Tibial artery (tissue), 4 donors: ENCODE measurements at places on chromosomes 11 and 22.

GRCh38 chr11:86592659-86593451 is 79.6 kb downstream of the ME3 start:
- H3K27me3 ChIP-seq: no peaks in the 10 kb centered on the region
- DNase-seq: peak; percentile 60
- no peaks in the 10 kb centered on the region for H3K36me3 ChIP-seq
- no peak overlapping the region for H3K4me3 ChIP-seq
- H3K27ac ChIP-seq: peak overlapping the region; percentile 8

DNA sequence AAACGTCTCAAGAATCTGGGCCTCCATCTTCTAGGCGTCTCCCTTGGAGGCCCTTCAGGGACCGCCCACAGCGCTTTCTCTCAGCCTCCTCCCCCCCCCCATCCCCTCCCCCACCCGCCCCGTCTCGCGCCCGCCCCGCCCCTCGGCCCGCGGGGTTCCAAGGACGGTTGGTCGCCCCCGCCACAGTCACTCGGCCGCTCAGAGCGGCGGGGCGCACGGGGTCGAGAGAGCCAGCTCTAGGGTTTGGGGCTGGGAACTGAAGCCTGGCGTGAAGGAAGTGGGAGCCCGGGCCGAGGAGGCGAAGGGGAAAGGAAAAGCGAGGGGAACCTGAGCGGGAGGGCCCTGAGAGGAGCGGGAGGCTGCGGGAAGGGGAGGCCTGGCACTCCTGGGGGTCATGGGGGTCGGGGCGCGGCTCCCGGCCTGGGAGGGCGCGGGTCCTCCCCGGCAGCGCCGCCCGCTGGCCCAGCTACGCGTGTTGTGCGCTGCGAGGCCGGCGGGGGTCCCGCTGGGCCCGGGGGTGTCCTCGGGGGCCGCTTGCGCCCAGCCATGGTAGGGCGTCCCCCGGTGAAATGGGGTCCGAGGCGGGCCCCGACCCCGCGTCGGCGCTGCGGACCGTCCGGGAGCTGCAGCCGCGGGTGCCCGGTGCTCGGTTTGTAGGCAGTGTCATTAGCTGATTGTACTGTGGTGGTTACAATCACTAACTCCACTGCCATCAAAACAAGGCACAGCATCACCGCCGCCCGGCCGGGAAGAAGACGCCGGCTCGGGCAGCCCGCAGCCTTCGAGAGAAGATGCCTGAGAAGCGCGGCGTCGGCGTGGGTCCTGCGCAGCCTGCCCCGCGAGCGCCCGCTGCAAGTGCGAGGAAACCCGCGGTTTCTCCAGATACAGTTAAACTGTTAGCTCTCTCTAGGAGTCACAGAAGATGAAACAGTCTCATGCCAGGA is at the start of gene BTG4:
TSS of gene BTG4 (minus strand) at position 91 of the 944 bp plus-strand sequence. CDS start 13,610 bp downstream, outside the sequence.
- no peak for DNase-seq
- no peaks in the 10 kb centered on the region for H3K36me3 ChIP-seq
- H3K27me3 ChIP-seq: peaks cover 47% of the 10 kb centered on the region
- H3K27ac ChIP-seq: no peak within 1 kb of the TSS
- H3K4me3 ChIP-seq: peak within 1 kb of the TSS; percentile 29

GRCh38 chr11:4539603-4540219 is 5.3 kb upstream of the OR52M1 start:
- no peaks in the 10 kb centered on the region for H3K4me1 ChIP-seq
- no peaks in the 10 kb centered on the region for H3K36me3 ChIP-seq
- H3K4me3 ChIP-seq: no peak overlapping the region

- H3K27ac ChIP-seq: peak overlapping the region; percentile 88
- peaks cover 82% of the 10 kb centered on the region for H3K4me1 ChIP-seq
- H3K4me3 ChIP-seq: no peak overlapping the region
- peaks cover 53% of the 10 kb centered on the region for H3K36me3 ChIP-seq
- H3K27me3 ChIP-seq: no peaks in the 10 kb centered on the region
Observed at GRCh38 chr11:839875-840617, 2.3 kb downstream of the POLR2L start.

GRCh38 chr11:126697936-126698335 is 302.6 kb downstream of the KIRREL3 start:
- no peak overlapping the region for H3K27ac ChIP-seq
- H3K27me3 ChIP-seq: no peaks in the 10 kb centered on the region
- no peak overlapping the region for H3K4me3 ChIP-seq
- H3K4me1 ChIP-seq: no peaks in the 10 kb centered on the region
- no peak for DNase-seq
- no peaks in the 10 kb centered on the region for H3K36me3 ChIP-seq

DNA sequence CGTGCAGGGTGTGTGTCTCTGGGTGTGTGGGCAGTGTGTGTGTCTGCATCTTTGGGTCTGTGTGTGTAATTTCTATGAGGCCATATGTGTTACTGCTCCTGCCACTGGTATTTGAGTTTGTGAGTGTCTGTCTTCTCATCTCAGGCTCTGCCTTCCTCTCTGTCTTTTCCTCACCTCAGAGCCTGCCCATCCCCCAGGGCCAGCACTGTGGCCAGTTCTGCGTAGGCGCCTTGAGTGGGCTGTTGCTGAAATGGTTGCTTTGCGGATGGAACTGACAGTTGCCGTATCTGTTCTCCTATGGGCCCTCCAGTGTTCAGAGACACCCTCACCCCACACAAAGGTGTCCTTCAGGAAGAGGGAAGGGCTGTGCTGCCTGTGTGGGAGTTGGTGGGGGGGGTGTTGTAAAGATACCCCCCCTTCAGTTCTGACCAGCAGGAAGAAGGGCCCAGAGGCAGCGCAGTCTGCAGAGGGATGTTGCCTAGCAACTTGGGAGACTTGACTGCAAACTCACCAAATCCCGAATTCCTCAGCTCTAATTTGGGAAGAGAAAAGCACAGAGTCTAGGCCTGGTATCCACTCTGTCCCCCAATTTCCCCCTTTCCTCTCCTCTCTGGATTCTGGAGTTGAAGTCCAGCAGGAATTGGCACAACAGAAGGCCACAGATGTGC is 2.0 kb upstream of the NRGN start:
- no peak overlapping the region for H3K4me3 ChIP-seq
- H3K27me3 ChIP-seq: no peaks in the 10 kb centered on the region
- no peaks in the 10 kb centered on the region for H3K36me3 ChIP-seq
- no peak for DNase-seq

GRCh38 chr11:27938011-27938410 is 169.9 kb downstream of the KIF18A start:
- DNase-seq: no peak
- no peaks in the 10 kb centered on the region for H3K36me3 ChIP-seq
- no peak overlapping the region for H3K27ac ChIP-seq
- no peak overlapping the region for H3K4me3 ChIP-seq

DNA sequence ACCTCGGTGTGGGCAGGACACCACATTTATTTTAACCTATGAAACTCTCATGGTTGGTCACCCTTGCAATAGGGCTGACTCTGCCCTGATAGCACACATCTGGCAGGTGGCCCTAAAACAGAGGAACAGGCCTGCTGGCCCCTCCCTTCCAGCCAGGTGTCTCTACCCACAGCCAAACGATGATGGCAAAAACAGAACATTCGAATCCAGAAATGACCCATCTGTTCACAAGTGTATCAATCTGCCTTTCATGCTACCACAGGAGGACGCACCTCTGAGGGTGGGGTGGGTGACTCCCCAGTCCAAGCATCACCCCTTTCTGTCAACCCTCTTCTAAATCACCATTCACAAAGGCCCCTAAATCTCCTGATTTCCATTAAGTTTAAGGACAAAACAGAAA is 118.1 kb downstream of the ETS1 start:
- no peaks in the 10 kb centered on the region for H3K36me3 ChIP-seq
- H3K27ac ChIP-seq: peak overlapping the region; percentile 74
- no peak for DNase-seq
- H3K4me3 ChIP-seq: no peak overlapping the region
- no peaks in the 10 kb centered on the region for H3K27me3 ChIP-seq
- peaks cover 73% of the 10 kb centered on the region for H3K4me1 ChIP-seq

GRCh38 chr11:131370090-131370751 is at the start of gene NTM:
TSS of gene NTM (plus strand) at chr11:131370615.
- H3K36me3 ChIP-seq: no peaks in the 10 kb centered on the region
- H3K4me3 ChIP-seq: peak within 1 kb of the TSS; percentile 4
- H3K27me3 ChIP-seq: peaks cover 43% of the 10 kb centered on the region
- no peak within 1 kb of the TSS for H3K27ac ChIP-seq
- DNase-seq: peak; percentile 52
- peaks cover 16% of the 10 kb centered on the region for H3K4me1 ChIP-seq

DNA sequence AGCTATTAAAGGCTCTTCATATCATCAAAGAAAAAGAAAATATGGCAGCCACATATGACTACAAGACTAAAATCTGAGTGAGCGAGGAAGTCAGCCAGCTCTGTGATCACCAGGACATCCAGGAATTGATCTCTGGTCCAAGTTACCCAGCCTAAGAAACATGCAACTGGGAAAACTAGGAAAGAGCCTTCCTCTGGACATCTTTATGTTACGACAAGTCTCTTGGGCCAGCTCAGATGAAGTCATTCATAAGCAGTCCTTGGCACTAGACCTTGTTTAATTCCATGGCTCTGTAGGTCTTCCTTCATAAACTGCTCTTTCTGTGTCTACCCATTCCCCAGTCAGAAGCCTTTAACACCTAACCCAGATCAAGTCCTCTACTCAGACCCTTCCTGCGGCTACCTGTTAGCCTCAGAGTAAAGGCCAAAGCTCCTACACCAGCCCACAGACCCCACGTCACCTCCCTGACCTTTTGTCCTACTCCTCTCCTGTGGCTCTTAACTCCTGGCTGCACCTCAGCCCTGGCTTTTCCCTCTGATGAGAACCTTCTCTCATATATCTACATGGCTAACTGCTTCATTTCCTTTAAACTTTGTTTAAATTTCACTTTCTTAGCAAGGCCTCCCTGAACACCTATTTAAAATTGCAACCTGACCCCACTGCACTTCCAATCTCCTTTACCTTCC is 134.0 kb downstream of the KIF18A start:
- H3K27ac ChIP-seq: no peak overlapping the region
- H3K4me3 ChIP-seq: no peak overlapping the region
- H3K27me3 ChIP-seq: no peaks in the 10 kb centered on the region
- no peaks in the 10 kb centered on the region for H3K4me1 ChIP-seq

DNA sequence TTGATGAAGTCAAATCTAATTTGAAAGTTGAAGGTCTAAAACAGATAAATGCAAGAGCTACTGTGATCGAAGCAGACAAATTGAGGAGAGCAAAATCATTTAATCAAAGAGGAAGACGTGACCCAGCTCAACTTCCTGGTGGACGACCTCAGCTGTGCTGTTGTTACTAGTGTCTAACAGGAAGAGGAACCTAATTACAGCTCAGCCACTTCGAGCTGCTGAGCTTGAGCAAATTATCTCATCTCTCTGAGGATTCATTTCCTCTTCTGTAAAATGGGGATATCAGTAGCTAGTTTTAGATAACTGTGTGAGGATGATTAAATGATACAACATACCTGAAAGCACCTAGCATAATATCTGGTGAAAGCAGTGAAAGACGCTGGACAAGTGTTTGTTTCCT is 48.6 kb upstream of the OLFML1 start:
- peaks cover 14% of the 10 kb centered on the region for H3K36me3 ChIP-seq
- H3K27ac ChIP-seq: no peak overlapping the region
- H3K27me3 ChIP-seq: no peaks in the 10 kb centered on the region
- DNase-seq: peak; percentile 42

DNA sequence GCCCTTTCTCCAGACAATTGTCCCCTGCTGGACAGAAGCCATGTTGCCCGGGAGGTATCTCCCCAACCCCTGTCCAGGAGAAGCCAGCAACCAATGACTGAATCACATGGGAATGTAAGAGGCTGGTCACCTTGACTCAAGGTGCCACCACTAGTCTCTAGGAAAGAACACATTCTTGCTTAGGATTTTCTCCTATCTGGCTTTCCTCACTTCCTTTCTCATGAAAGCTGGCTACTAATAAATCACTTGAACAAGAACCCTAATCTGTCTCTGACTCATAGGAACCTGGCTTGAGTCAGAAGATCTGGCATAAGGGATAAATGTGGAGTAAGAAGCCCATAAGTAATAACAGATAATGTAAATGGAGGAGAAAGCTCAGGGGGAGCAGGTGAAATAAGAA is 101.4 kb upstream of the C11orf87 start:
- H3K4me3 ChIP-seq: no peak overlapping the region
- no peaks in the 10 kb centered on the region for H3K36me3 ChIP-seq
- no peak for DNase-seq
- no peaks in the 10 kb centered on the region for H3K4me1 ChIP-seq

DNA sequence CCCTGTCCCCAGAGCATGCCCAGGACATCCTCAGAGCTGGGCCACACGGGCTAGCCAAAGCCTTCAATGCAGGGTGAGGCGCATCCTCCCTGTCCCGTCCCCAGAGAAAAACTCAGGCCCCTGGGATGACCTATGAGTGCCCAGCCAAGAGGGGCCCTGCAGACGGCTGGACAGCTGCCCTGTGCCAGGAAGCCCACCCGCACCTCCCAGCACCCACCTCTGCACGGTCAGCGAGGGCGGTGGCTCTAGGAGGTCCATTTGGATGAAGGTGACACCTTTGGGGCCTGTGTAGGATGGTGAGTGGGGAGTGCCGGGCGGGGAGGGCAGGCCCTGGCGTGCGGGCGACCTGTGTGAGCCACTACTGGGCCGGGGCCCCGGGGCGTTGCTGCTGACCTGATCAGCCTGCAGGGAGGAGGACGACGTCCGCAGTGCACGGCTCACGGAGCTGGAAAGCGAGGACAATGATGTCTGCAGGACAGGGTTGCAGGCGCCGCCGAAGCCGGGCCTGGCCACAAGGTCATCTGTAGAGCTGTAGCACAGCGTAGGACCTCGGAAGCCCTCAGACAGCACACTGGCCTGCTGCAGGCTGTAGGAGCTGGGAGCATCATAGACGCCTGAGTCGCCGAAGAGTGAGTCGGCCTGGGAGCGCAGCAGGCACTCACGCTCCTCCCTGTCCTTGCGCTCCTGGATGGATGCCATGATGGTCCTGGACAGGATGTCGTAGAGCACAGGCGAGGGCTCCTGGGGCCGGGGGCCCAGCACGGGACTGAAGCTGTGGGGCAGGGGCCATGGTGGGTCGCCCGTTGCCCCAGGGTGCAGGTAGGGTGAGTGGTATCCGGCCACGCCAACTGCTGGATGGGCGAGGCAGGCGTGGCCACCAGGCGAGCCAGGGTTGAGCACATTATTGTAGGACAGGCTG is 180.5 kb downstream of the IGLL1 start:
- H3K27me3 ChIP-seq: no peaks in the 10 kb centered on the region
- no peaks in the 10 kb centered on the region for H3K36me3 ChIP-seq
- H3K4me3 ChIP-seq: no peak overlapping the region
- no peak overlapping the region for H3K27ac ChIP-seq
- H3K4me1 ChIP-seq: no peaks in the 10 kb centered on the region
- DNase-seq: no peak

DNA sequence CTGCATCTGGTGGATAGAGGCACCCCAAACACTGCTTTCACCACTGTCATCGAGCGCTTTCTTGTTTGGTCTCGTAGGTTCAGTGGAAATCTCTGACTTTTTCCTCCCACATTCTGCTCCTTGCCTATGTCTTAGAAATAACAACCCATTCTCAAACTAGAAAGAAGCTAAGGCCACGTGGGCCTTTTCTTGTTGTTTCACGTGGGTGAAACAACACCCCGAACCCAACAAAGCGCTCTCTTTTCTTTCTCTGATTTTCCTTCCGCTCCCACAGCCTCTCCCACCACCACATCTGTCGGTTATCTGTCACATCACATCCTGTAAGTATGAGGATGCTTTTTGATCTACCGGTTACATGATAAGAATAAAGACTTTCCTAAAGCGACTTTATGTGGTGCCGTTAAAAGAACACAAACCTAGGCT is 77.1 kb downstream of the LINC01488 start:
- DNase-seq: no peak
- H3K4me1 ChIP-seq: no peaks in the 10 kb centered on the region
- no peaks in the 10 kb centered on the region for H3K36me3 ChIP-seq
- no peak overlapping the region for H3K27ac ChIP-seq
- no peaks in the 10 kb centered on the region for H3K27me3 ChIP-seq
- no peak overlapping the region for H3K4me3 ChIP-seq
